ENCODE measurements at places on chromosomes 12 and 14. TPM values are rescaled to one million over a fixed set of nuclear protein-coding genes. Genes with fewer than 3 reads are reported as not detected.

GRCh38 chr14:74685056-74685455 lies 27.8 kb downstream of the AREL1 start:
- H3K27me3 ChIP-seq, result no peaks in the 10 kb centered on the region
- no peak overlapping the region for H3K4me3 ChIP-seq
- peaks cover 30% of the 10 kb centered on the region for H3K36me3 ChIP-seq
- no peak for DNase-seq

DNA sequence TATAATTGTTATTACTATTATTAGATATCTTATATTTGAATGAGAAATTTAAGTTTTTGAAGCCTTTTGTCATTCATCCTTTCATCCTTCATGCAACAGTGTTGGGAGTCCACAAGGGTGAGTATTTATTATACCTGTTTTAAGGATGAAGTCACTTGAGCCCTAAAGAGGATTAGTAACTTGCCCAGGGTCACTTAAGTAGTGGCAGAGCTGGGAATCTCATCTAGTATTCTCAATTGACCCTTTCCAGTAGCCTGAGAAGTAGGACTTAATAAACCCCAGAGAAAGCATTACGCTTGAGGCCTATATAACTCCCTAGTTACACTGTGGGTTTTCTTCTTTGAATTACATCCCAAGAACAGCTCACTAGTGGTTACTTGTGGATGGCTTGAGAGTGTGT lies 119.8 kb downstream of the SRGAP1 start:
- no peaks in the 10 kb centered on the region for H3K36me3 ChIP-seq
- no peak for DNase-seq
- H3K4me1 ChIP-seq, result no peaks in the 10 kb centered on the region
- no peak overlapping the region for H3K4me3 ChIP-seq
- H3K27ac ChIP-seq, result no peak overlapping the region
- H3K27me3 ChIP-seq, result peaks cover 3% of the 10 kb centered on the region

- no peak overlapping the region for H3K27ac ChIP-seq
- no peak for DNase-seq
Measured at GRCh38 chr14:77185093-77185465, 3.5 kb downstream of the TMEM63C start.

DNA sequence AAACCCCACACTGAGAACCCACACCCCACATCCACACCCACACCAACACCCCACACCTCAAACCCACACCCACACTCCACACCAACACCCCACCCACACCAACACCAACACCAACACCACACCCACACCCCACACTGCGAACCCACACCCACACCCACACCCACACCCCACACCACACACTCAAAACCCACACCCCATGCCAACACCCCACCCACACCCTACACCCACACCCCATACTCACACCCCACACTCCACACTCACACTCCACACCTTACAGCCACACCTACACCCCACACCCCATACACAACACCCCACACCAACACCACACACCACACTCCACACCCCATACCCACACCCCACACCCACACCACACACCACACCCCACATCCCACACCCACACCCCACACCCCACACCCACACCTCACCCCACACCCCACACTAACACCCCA lies 38.0 kb downstream of the TMEM120B start:
- H3K36me3 ChIP-seq, result peaks cover 16% of the 10 kb centered on the region
- peaks cover 5% of the 10 kb centered on the region for H3K4me1 ChIP-seq
- peak overlapping the region; percentile 58 for H3K27ac ChIP-seq
- no peak for DNase-seq
- no peak overlapping the region for H3K4me3 ChIP-seq
- H3K27me3 ChIP-seq, result no peaks in the 10 kb centered on the region

DNA sequence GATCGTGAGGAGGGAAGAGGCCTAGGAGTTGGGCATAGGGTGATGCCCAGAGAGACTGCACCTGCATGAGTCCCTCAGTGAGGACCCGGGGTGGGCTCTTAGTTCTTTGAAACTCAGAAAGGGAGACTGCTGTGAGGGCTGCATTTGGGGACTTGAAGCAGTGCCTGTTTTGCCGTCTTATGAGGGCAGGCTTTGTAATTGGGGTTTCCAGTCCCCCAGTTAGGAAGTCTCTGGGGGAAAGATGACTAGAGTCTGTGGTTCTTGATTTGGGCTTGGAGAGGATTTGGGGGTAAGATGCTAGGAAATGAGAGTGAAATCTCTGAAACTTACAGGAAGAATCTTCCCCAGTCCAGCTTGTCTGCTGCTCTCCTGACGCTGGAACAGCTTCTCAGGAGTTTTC lies 99.6 kb downstream of the ARF6 start:
- no peaks in the 10 kb centered on the region for H3K27me3 ChIP-seq
- H3K36me3 ChIP-seq, result peaks cover 23% of the 10 kb centered on the region
- H3K4me1 ChIP-seq, result peaks cover 42% of the 10 kb centered on the region
- peak overlapping the region; percentile 86 for H3K27ac ChIP-seq

DNA sequence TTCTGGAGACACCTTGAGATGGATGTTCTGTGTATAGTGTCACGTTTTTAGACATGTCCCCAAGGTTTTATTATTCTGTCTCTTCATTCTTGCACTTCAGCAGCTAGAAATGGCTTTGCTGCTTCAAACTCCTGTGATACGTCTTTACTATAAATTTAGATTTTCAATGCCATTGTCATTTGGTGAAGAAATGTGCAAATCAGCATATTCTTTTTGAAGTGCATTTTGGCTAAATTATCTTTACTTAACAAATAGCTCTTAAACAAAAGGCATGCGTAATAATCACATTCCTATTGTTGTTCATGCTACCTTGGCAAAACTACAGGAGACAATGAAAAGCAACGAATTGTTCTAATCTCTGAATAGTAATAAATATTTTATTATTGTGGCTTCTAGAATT lies 502.9 kb upstream of the SYT1 start:
- H3K4me3 ChIP-seq, result no peak overlapping the region
- no peak for DNase-seq
- peaks cover 1% of the 10 kb centered on the region for H3K4me1 ChIP-seq
- no peaks in the 10 kb centered on the region for H3K36me3 ChIP-seq
- H3K27me3 ChIP-seq, result no peaks in the 10 kb centered on the region

GRCh38 chr12:47909839-47910465 lies 5.2 kb upstream of the VDR start:
- H3K4me3 ChIP-seq, result no peak overlapping the region
- peaks cover 2% of the 10 kb centered on the region for H3K36me3 ChIP-seq
- H3K4me1 ChIP-seq, result peaks cover 3% of the 10 kb centered on the region
- peaks cover 76% of the 10 kb centered on the region for H3K27me3 ChIP-seq
- DNase-seq, result no peak

- no peak overlapping the region for H3K27ac ChIP-seq
- H3K27me3 ChIP-seq, result no peaks in the 10 kb centered on the region
- no peak for DNase-seq
Measured at GRCh38 chr12:18224745-18225144, 36.6 kb upstream of the PIK3C2G start.

DNA sequence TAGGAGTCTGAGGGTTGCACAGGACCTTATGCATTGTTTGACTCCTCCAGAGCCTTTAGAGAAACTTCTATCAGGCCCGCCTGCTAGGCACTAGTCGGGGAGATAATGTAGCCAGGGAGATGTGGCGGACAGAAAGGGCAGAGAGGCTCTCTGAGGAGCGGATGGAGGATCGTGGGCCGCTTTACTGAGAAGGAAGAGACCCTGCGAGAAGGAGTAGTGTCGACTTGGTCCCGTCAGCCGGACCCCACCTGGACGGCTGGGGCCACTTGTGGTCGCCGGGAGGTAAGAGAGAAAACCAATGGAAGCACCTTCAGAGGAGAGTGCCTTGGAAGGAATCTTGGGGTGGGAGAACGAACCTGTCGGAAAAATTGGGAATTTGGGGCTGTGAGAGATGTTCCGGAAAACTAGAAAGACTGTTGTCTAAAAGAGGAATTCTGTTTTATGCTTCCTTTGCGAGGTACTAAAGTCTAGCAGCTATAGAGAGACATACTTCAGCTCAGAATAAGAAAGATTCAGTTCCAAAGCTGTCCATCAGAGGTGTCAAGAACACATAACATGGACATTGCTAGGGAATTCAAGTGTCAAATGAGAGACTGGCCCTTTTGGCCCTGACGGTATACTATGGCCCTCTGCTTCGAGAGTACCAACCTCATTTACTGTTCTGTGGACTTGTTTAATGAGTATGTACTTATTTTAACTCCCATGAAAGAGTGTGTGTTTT lies 660 bp upstream of the MCRS1 start:
- H3K4me3 ChIP-seq, result peak overlapping the region; percentile 98
- H3K27ac ChIP-seq, result peak overlapping the region; percentile 99
- H3K27me3 ChIP-seq, result no peaks in the 10 kb centered on the region
- peaks cover 10% of the 10 kb centered on the region for H3K36me3 ChIP-seq

The PABPN1 gene
- 208 TPM for total RNA-seq

The FLRT2 gene
- total RNA-seq, result not detected

The NKX2-1 gene
- not detected for total RNA-seq

The KRT78 gene
- not detected for total RNA-seq

The B4GALNT3 gene
- total RNA-seq, result 4.4 TPM

The CDCA3 gene
- total RNA-seq, result 85.2 TPM

The TOMM20L gene
- not detected for total RNA-seq

All from activated naive CD8-positive, alpha-beta T cell treated with anti-CD3 and anti-CD28 coated beads, Interleukin-2, amount 10 ng/mL, durations not matched to agents 7 days and 5 days (primary cell).